Liver (tissue), 10 donors: ENCODE measurements at places on chromosomes 6 and 20. TPM values are rescaled to one million over a fixed set of nuclear protein-coding genes. Genes with fewer than 3 reads are reported as not detected.
A peak's percentile ranks its signal among the peaks of the same experiment; 100 is the strongest.

DNA sequence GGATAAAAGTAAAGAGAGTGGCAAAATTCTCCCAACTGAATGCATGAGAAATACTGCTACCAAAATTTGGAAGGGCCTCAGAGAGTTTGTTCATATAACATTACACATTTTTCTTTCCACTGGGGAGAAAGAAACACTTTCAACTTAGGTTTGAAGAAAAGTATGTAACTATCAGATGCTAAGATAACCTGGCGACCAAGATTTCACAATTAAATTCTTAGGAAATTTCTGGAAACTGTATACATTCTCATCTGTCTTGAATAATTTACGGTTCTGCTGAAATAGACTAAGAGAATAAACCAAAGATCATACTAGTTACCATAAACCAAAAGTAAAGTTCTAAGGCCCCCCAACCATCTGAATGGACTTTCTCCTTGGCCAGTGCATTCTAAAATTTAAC is 413.0 kb upstream of the RUNX2 start:
- H3K4me1 ChIP-seq, result no peaks in the 10 kb centered on the region
- H3K4me3 ChIP-seq, result no peak overlapping the region
- H3K36me3 ChIP-seq, result no peaks in the 10 kb centered on the region

BMP6 gene
- 0.57 TPM for polyA plus RNA-seq

- H3K27ac ChIP-seq, result peak overlapping the region; percentile 61
- peak overlapping the region; percentile 62 for H3K4me3 ChIP-seq
- no peaks in the 10 kb centered on the region for H3K27me3 ChIP-seq
These were observed 1.0 kb downstream of the SYNE1 start for GRCh38 chr6:152636021-152636608.

ADGRF5 gene
- polyA plus RNA-seq, result 7.5 TPM

PPP1R14C gene
- not detected for polyA plus RNA-seq

- no peaks in the 10 kb centered on the region for H3K36me3 ChIP-seq
- H3K27me3 ChIP-seq, result no peaks in the 10 kb centered on the region
- no peak overlapping the region for H3K27ac ChIP-seq
- H3K4me1 ChIP-seq, result no peaks in the 10 kb centered on the region
- H3K4me3 ChIP-seq, result no peak overlapping the region
These were observed 988.7 kb downstream of the HACE1 start for GRCh38 chr6:103870970-103871369.

- no peaks in the 10 kb centered on the region for H3K27me3 ChIP-seq
- peaks cover 6% of the 10 kb centered on the region for H3K4me1 ChIP-seq
- no peak for DNase-seq
- H3K27ac ChIP-seq, result no peak overlapping the region
These were observed 91.8 kb downstream of the PLEKHG1 start for GRCh38 chr6:150691463-150691862.

CCN5 gene
- 3.6 TPM for polyA plus RNA-seq
